ENCODE measurements at places on chromosomes 16 and 17.

GRCh38 chr17:55635253-55635914 lies 87.3 kb downstream of the TMEM100 start:
- H3K4me3 ChIP-seq: no peak overlapping the region
- no peak for DNase-seq
- H3K27ac ChIP-seq: no peak overlapping the region

DNA sequence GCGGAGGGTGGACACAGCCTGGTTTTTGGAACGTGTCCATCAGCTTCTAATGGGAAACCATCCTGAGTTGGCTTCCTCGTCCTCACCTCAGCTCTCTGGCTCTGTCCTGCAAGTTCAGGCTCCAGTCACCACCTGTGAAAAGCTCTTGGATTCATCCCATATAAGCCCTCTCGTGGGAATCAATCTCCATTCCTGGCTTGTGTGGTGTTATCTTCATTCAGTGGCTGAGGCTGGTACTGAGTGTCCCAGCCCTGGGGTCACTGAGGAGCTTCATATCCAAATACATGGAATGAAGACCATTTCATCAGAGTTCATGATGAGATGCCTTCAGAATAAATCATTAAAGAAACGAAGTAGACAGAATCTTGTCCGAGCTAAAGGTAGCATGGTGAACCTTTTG lies 189.2 kb downstream of the RBFOX1 start:
- no peaks in the 10 kb centered on the region for H3K27me3 ChIP-seq
- DNase-seq: no peak
- no peak overlapping the region for H3K27ac ChIP-seq
- no peaks in the 10 kb centered on the region for H3K4me1 ChIP-seq

DNA sequence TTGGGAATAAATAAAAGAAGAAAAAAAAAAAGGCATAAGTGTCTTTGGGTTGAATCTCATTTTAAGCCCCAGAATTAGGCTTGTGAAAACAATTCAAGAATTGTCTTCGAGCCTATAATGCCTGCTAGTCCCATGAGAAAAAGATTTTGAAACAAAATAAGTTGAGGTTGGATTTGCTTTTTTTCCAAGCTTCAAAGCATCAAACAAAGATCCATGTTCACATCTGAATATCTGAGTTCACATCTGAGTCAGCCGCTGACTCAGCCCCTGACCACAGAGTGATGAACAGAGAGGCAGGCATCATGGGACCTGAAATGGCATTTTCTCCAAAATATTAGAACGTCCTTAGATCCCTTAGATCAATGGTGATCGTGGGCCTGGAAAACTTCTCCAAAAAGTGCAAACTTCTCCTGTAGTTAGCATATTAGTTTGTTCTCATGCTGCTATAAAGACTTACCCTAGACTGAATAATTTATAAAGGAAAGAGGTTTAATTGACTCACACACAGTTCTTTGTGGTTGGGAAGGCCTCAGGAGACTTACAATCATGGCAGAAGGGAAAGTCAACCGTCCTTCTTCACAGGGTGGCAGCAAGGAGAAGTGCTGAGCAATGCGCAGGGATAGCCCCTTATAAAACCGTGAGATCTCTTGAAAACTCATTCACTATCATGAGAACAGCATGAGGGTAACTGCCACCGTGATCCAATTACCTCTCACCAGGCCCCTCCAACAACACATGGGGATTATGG lies 294.6 kb upstream of the HSBP1 start:
- peak overlapping the region; percentile 30 for H3K27ac ChIP-seq
- no peak for DNase-seq
- no peaks in the 10 kb centered on the region for H3K27me3 ChIP-seq

GRCh38 chr17:15510361-15510760 lies 42.9 kb upstream of the CDRT4 start:
- H3K36me3 ChIP-seq: no peaks in the 10 kb centered on the region
- no peak for DNase-seq
- no peak overlapping the region for H3K4me3 ChIP-seq
- no peak overlapping the region for H3K27ac ChIP-seq

DNA sequence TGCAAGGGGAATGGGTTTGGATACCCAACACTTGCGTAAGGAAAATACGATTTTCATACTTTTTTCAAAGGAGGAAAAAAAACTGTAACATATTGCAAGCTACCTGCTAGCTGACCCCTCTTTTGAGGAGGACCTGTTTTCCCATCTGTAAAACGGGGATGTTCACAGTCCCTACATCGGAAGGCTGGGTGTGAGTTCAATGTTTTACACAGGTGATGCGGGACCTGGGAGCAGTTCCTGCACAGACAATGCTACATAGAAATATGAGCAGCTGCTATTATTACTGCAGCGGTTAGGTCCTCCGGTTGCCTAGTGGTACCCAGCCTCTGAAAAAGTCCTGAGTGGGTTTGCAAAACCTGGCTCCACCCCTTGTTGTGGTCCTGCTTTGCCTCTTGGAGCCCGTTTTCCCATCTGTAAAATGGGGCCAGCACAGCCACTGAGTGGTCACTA lies 3.5 kb downstream of the SOCS1 start:
- no peak overlapping the region for H3K27ac ChIP-seq
- no peaks in the 10 kb centered on the region for H3K36me3 ChIP-seq
- peaks cover 20% of the 10 kb centered on the region for H3K4me1 ChIP-seq
- DNase-seq: no peak
- no peaks in the 10 kb centered on the region for H3K27me3 ChIP-seq
- H3K4me3 ChIP-seq: no peak overlapping the region

DNA sequence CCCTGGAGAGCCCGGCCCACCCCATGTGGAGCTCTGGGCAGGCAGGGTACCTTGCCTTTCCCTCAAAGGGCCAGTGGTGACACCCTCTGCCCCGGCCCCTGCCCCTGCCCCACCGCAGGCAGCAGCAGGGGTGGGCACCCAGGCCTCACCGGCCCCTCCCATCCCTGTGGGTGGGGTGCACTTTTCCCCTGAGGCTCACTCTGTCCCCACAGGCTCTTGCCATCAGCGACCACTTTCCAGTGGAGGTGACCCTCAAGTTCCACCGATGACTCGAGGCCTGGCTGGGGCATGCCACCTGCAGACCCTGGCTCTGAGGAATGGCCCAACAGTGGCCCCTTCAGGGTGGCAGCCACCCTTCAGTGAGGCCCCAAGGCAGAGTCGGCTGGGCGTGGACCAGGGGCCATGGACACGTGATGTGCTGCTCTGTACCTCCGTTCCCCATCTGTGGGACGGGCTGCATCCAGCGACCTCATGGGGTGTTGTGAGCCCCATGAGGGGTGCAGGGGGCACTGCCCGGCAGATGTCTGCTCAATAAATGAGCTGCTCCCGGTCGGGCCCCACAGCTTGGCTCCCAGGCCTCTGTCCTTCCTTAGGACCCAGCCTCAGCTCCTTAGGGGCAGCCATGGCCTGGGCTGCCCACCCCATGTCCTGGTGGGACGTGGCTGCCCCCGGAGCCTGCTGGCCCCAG lies 2.0 kb downstream of the DNASE1L2 start:
- H3K27me3 ChIP-seq: peaks cover 32% of the 10 kb centered on the region
- peaks cover 23% of the 10 kb centered on the region for H3K36me3 ChIP-seq
- no peaks in the 10 kb centered on the region for H3K4me1 ChIP-seq
- DNase-seq: no peak
- H3K27ac ChIP-seq: no peak overlapping the region

DNA sequence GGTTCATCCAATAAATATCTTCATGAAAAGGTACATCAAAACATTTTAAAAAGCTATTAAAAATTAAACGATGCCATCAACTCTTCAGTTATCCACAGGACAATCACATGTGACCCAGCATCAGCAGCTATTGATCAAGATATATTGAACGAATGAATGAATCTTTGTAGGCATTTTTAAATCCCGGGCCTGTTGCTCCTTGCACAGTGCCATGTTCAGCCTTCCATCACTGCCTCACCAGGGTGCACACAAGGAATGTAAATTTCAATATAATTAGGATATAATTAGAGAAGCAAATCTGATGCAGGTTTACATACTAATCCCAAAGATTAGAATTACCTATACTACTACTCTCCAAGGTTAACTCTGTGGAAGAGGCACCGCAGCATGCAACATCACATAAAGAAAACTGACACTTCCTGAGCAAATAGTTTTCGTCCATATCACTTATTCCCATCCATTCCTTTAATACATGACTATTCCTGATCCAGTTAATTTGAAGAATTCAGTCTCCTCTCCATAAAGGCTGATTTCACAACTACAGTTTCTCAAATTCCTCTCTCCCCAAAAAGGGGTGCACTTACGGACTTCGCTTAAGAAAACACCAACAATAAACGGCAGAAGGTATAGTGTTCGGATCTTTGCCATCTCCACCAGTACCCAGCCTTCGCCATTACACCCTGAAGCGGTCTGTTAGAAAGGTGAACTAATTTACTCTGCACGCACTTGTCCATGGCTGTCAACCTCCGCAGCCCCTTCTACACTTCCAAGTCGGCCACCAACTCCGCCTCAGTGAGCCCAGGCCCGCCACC lies 938 bp downstream of the NCOR1 start:
- no peaks in the 10 kb centered on the region for H3K36me3 ChIP-seq
- no peak for DNase-seq
- no peaks in the 10 kb centered on the region for H3K27me3 ChIP-seq
- H3K4me1 ChIP-seq: no peaks in the 10 kb centered on the region
- peak overlapping the region; percentile 79 for H3K27ac ChIP-seq

- H3K4me1 ChIP-seq: peaks cover 18% of the 10 kb centered on the region
- no peaks in the 10 kb centered on the region for H3K27me3 ChIP-seq
- no peaks in the 10 kb centered on the region for H3K36me3 ChIP-seq
These were observed 475.1 kb downstream of the WWOX start for GRCh38 chr16:78574571-78574970.

GRCh38 chr16:20331635-20332034 lies 4.3 kb upstream of the GP2 start:
- no peaks in the 10 kb centered on the region for H3K4me1 ChIP-seq
- no peaks in the 10 kb centered on the region for H3K36me3 ChIP-seq
- no peak overlapping the region for H3K27ac ChIP-seq
- DNase-seq: no peak
- no peaks in the 10 kb centered on the region for H3K27me3 ChIP-seq
- no peak overlapping the region for H3K4me3 ChIP-seq

DNA sequence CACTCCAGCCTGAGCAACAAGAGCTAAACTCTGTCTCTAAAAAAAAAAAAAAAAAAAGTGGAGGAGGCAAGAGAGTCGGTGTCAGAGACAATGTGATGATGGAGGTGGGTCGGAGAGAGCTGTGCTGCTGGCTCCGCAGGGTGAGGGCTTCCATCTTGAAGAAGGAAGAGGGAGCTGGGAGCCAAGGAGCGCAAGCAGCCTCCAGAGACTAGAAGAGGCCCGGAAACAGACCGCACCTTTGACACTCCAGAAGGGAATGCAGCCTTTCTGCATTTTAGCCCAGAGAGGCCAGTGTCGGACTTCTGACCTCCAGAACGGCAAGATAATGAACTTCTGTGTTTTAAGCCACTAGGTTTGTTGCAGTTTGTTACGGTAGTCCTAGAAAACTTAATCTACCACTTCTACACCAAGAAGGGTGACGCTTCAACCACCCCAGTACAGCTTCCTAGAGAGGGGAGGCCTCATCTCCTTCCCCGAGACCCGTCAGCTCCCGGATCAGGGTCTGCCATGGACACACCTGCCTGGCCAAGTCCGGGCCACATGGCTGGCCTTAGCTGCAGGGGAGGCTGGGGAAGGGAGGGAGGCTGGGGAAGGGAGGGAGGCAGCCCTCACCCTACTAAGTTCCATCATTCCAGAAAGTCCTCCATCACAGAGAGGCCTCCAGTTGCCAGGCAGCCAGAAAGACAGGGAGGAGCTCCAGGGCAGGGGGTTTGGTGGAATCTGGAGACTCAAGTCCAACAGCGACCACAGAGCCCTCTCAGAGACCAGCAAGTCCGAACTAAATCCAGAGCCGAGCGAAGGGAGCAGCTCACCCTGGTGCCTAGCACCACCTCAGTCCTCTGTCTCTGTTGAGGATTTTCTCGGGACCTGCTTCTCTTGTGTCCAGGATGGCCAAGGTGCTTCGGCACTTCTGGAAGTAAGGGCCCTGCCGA lies 13.2 kb upstream of the RBFOX3 start:
- H3K4me3 ChIP-seq: no peak overlapping the region
- no peaks in the 10 kb centered on the region for H3K36me3 ChIP-seq
- DNase-seq: no peak
- no peaks in the 10 kb centered on the region for H3K27me3 ChIP-seq

DNA sequence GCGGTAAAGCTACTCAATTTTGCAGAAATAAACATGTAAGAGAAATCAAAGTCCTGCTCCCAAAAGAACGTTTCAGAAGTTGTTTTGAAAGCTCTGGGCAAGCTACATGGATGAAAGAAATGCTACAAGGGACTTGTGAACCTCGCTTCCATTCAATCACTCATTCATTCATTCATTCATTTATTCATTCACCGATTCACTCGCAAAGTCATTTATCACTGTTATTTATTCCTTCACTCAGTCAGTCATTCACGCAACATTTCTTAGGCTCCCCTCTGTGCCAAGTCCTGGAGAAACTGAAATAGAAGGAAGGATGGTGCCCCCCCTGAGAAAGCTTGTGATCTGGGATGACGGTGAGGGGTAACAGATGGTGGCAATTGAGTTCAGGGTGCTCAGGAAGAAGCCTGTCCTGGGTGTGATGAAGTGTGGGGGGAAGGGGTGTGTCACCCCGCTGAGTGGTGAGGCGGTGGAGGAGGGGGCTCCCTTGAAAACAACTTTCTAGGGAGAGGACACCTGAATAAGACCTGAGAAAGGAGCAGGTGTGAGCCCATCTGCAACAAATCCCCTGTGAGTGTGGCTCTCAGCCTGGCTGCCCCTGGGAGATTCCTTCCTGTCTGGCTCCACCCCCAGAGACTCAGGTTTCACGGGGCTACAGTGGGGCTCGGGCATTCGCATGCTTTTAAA lies 36.3 kb upstream of the PRSS54 start:
- no peaks in the 10 kb centered on the region for H3K4me1 ChIP-seq
- H3K27me3 ChIP-seq: no peaks in the 10 kb centered on the region
- no peak overlapping the region for H3K27ac ChIP-seq
- no peaks in the 10 kb centered on the region for H3K36me3 ChIP-seq

DNA sequence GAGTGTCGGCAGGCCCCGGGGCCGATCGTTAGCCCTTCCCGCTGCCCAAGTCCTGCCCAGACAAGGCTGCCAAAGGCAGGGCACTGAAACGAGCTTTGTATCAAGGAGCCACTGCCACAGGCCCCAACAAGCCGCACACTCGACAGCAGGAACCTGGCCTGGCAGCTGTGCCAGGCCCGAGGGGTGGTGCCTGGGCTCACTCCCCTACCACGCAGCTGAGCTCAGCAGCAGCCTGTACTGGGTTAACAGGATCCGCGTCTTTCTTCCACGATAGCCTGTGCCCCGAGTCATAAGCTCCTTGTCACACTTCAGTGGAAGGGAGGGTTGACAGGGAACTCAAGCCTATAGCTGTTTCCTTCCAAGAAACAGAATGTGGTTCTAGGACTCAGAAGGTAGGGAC lies 87.9 kb downstream of the ABR start:
- no peaks in the 10 kb centered on the region for H3K27me3 ChIP-seq
- H3K4me3 ChIP-seq: peak overlapping the region; percentile 24
- H3K4me1 ChIP-seq: peaks cover 33% of the 10 kb centered on the region
- peaks cover 11% of the 10 kb centered on the region for H3K36me3 ChIP-seq
- H3K27ac ChIP-seq: peak overlapping the region; percentile 47

GRCh38 chr16:61929776-61930175 lies 106.5 kb downstream of the CDH8 start:
- H3K27me3 ChIP-seq: no peaks in the 10 kb centered on the region
- DNase-seq: no peak

Measured in keratinocyte (primary cell).